ENCODE measurements at places on chromosomes 7 and 10.

GRCh38 chr7:2886391-2886790, 42.3 kb upstream of the GNA12 start:
- DNase-seq, result no peak

GRCh38 chr10:102773986-102774385, 30.2 kb downstream of the WBP1L start:
- no peak for DNase-seq

DNA sequence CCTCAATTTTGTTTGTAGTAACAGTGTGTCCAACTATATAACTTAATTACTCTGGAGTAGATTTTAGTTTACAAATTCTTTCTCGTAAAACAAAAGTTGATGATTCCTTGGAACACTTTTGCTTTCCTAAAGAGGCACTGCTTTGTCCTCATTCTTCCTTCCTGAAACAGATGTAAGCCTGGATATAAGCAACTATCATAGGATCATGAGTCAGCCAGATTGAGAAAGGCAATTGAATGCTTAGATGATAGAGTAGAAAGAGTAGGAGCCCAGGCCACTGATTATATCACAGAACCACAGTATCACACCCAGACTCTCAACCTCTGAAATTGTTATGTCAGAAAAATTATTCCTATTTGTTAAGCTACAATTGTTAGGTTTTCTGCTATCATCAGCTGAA, 69.9 kb downstream of the TMEM106B start:
- no peak for DNase-seq

GRCh38 chr10:80200259-80200658, 5.1 kb downstream of the ANXA11 start:
- DNase-seq, result no peak

GRCh38 chr10:67015225-67015624, 89.4 kb downstream of the LRRTM3 start:
- DNase-seq, result no peak

DNA sequence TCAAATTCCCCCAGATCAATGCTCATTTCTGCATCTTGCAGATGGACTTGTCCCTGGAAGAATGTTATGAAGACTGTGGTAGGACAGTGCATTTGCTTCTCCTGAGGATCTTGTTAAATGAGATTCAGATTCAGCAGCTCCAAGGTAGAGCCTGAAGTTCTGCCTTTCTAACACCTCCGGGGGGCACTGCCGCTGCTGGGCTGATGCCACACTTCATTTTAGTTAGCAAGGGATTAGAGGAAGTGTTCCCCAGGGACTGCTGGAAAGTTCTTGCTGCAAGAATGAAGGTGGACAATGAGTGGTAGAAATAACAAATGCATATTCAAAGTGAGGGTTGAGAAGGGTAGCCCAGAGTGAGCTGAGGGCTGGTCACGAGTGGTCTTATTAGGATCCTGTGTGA, 434.3 kb upstream of the AKR1E2 start:
- DNase-seq, result no peak

DNA sequence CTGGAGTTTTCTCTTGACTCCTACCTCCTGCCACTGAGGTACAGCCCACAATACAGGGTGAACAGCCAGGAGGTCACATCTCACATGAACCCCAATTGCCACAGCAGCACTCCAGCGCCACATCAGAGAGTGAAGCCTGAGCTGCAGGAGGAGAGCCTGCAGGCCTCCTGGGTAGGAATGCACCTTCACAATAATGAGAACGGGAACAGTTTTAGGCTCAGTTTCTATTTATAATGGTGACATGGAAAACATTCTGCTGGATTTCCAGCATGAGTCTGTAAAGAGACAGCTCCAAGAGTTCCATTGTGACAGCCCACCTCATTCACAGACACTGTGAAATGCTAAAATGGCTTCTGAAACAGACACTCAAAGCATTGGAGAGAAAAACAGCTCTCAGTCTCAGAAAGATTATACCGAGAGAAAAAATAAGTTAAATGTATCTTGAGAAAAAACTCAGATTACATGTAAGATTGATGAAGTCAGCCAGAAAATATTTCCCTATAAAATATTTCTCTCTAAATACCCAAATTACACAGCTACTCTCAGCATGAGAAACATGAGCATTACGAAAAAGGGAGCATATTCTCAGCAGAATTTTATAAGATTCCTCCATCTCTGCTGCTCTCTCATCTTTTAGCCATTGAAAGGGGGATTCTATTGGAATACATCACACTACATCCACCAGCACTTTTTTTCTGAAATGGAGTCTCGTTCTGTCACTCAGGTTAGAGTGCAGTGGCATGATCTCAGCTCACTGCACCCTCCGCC, 11.3 kb downstream of the ZNF680 start:
- DNase-seq, result no peak

DNA sequence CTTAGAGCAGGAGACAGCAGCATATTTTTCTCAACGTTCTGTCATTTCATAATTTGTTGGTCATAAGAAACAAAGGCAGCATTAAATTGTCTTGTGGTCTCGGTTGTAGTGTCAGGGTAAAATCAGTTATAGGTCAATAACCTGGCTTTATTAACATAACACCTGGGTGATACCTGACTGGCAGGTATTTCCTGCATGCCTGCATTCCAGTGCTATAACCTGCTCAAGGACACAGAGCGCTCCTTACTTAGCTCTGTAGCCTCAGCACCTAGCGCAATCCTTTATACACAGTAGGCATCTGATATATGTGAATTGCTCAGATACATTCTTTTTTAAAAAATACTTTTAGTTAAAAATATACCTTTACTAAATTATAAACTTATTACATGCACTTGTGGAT, 38.9 kb upstream of the PRKG1 start:
- DNase-seq, result no peak

GRCh38 chr7:2792235-2792634, 51.9 kb downstream of the GNA12 start:
- DNase-seq, result no peak

- DNase-seq, result no peak
Observed at GRCh38 chr7:18708204-18708603, 212.7 kb downstream of the HDAC9 start.

DNA sequence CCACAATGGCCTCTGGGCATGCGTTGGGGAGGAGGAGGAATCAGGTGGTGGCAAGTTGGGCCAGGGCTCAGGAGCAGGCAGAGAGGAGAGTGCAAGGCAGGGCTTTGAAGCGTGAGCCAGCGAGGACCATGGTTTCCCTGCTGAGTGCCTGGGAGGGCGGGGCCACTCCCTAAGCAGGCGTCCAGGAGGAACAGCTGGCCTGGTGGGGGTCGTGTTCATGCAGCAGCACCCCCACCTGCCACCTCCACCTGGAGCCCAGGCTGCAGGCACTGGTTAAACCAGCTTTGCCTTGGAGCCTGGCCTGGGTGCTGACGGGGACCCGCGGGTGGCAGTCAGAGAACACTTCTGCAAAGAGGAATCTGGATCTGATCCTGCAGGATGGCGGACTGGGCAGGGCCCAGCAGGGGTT, 24.2 kb upstream of the AQP1 start:
- no peak for DNase-seq

GRCh38 chr7:35605760-35606159, 89.2 kb downstream of the HERPUD2 start:
- no peak for DNase-seq

- DNase-seq, result no peak
Observed at GRCh38 chr7:131109011-131109758, 218.5 kb upstream of the MKLN1 start.

GRCh38 chr7:100957832-100958421, 8.6 kb downstream of the MUC3A start:
- DNase-seq, result no peak

- DNase-seq, result peak; percentile 26
Observed at GRCh38 chr10:91681361-91682276, 48.7 kb upstream of the PPP1R3C start.

All from stimulated activated CD8-positive, alpha-beta memory T cell treated with anti-CD3 and anti-CD28 coated beads, Interleukin-4, amount 100 ng/mL, for 48 hours (primary cell).